ENCODE measurements at places on chromosomes 5 and 9.

GRCh38 chr9:546797-547223, 294.7 kb upstream of the DMRT1 start:
- DNase-seq = no peak

GRCh38 chr5:150119421-150120061, 33.2 kb upstream of the CSF1R start:
- DNase-seq = no peak

- no peak for DNase-seq
These were observed 16.0 kb upstream of the TBC1D2 start for GRCh38 chr9:98271479-98271878.

DNA sequence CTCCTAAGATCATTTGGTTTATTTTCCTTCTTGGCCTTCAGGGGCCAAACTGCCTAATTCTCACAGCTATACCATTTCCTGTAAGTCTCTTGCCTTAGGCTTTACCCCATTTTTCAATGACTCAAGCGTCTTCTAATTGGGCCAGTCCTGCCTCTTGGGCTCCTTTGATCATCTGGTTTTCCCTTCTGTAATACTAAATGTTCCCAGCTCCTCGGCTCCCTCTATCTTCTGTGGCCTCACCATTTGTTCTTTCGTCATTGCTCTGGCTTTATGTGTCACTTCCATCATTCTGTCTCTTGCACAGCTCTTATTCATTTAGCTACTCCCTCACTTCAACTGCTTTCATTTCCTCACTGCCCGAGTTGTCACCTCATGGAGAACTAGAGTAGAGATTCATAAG, 14.5 kb upstream of the SPINK7 start:
- DNase-seq = no peak

DNA sequence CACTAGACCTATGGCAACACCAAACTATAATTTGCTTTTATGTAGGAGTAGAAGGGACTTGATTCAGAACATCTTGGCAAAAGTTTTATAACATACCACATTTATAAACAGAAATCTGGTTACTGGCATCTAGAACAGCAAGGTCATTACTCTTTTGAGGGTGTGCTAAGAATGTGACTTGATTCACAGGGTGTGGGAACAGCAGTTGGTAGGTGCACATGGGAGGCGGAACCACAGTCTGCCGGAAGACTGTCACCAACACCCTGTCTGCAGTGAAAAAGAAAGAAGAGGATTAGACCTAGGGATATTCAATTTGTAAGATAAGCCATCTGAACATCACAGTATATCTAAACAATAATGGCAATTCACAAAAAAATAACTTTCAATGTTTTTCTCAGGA, 23.0 kb downstream of the ELP1 start:
- no peak for DNase-seq

GRCh38 chr5:115064380-115064779, 105.3 kb downstream of the TRIM36 start:
- DNase-seq = no peak

GRCh38 chr9:18526685-18527084, 52.7 kb downstream of the ADAMTSL1 start:
- DNase-seq = no peak

DNA sequence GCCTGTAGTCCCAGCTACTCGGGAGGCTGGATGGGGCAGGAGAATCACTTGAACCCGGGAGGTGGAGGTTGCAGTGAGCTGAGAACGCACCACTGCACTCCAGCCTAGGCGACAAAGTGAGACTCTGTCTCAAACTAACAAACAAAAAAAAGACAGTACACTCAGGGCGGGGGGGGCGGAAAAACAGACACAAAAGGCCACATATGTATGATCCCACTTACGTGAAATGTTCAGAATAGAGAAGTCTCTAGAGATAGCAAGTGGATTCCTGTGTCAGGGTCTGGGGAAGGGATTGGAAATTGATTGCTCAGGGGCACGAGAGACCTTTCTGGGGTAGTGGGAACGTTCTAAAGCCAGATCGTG, 9.0 kb upstream of the LCN1 start:
- no peak for DNase-seq

GRCh38 chr9:136467766-136468165, 15.1 kb downstream of the SEC16A start:
- DNase-seq = no peak

DNA sequence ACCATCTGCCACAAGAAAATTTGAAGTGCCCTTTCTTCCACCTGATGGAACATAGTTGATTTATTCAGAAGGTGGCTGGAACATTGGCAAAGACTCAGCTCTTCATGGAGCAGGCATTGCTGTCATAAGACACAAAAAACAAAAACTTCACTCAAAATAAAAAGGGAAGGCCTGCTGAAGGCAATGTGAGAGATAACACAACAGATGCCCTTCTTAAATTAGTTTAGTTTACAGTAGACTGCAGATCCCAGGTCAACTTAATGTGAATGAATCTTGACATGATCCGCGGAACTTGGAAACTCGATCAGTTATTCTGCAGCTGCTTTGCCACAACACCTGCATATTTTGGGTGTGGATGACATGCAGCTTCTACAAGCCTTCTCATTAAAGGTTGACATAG, 159.8 kb upstream of the PLCXD3 start:
- no peak for DNase-seq

GRCh38 chr5:69136293-69136692, 30.7 kb upstream of the CCNB1 start:
- no peak for DNase-seq

DNA sequence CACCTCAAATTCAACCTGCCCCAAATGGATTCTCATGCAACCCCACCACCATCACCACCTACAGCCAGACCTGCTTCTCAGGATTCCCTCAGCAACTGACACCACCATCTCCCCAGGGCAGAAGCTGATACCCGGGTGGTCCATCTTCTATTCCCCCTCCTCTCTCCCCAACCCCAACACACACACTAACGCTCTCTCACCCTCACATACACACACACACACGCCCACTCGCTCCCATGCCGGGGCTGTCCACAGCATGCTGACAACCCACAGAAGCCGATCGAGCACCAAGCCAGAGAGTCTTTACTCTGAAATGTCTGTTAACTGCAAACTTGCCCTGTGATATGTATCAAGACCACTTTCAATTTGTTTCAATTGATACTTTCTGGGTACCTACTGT, 28.4 kb downstream of the B4GALT1 start:
- no peak for DNase-seq

GRCh38 chr5:174222891-174223290, 177.4 kb downstream of the NSG2 start:
- DNase-seq = no peak

DNA sequence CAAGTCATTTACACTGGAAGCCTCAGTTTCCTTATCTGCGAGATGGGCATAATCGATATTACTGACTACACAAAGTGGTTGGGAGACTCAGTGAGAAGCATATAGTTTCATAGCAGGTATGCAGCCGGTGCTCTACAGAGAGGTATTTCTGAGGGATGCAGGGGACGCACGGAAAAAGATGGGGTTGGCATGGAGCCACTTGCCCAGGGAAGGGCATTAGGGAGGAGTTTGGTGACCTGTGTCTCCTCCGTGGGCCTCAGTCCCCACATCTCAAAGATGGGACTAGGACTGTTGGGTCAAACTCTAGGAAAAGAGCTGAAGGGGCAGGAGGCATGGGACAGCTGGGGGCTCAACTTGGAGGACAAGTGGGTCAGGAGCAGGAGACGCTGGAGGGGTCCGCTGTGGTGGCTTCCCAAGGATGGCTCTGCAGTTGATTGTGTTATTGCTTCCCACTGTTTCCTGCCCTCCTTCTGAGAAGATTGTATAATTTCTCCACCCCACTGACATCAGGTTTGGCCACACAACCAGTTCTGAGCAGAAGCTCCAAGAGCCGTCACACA, 158.6 kb upstream of the ALDH1B1 start:
- DNase-seq = no peak

DNA sequence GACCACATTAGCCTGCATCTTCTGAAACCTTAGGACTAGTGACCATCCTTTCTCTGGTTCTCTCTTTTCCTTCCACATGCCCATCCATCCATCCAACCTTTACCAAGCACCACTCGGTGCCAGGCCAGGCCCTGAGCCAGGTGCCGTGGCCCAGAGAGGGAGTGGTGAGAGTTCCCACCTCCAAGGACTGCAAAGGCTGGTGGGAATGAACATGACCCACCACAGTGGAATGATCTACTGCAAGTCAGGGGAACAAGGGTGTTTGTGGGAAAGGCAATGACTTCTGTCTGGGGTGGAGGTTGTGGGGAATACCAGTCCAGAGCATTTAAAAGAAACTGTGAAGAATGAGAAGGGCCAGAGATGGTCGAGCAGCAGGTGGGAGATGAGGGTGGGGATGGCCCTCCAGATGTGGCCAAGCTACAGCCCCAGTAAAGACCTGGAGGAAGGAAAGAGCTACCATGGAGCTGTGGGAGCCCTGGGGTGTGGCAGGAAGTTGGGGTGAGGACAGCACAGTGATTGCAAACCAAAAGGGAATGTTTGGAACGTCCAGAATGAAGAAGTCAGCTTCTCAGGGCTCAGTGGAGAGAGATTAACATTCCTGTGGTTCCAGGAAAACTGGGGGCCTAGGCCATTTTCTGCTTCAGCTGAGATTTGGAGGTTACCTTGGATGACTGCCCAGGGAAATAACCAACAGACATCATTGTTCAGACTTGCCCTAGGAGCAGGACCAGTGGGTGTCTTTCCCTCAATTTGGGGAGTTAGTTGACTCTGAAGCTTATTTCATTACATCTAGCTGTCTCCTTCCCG, 30.7 kb upstream of the CORO2A start:
- no peak for DNase-seq

DNA sequence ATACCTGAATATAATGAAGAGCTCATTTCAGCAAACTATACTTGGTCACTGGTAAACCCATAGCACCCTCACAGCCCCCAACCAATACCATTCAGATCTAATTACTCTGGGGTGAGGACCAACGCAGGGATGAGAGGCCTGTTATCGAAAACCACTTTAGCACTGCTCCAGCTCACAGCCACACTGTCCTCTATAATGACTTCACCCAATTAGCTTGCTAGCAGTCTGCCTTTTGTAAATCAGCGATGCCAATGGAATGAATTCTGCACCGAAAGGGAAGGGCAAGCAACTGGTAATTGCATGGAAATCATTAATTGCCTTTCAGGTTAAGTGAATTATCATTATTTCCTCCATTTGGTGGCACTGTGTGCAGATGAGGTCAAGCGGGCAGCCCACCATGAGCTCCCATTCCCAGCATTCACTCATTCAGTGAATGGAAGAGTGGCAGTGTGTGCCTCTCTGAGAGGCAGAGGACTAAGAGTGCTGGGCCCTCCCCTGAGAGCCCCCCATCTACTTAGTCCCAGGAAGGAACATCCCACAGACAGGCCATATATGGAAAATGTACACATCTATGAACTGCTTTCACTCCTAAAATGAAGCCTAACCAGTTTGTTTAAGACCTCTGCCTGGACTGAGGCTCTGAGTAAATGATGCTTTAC, 262.1 kb downstream of the SPOCK1 start:
- no peak for DNase-seq

DNA sequence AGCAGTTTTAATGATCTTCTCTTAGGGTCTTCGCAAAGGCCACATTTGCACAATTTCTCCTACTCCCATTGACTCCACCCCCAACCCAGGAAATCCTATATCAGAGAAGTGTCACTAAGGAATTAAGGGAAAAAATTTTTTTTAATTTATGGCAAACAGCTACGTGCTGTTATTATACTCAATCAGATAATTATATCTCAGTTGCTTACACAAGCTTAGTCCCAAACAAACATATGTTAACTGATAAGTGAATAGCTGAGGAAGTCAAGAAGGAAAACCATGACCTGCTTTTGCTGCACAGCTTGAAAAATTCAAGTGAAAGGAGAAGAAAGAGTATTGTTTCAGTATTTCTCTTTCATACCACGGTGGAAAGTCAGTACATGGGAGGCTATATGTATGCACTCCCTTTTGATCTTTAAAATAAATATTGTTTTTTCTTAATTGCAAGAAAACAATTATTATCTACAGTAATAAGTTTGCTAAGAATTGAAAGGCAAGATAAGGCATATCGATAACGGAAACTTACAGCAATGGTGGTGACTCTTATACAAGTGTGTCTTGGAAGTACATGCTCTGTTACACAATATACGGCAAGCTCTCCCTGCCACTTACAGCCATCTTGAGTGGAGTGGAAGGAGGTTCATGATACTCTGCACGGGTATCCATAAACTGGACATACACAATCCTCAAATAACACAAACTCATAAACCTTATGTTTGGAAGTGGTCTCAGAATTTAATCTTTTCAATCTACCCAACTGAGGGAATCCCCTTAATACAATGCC, 167.9 kb upstream of the FREM1 start:
- DNase-seq = no peak

DNA sequence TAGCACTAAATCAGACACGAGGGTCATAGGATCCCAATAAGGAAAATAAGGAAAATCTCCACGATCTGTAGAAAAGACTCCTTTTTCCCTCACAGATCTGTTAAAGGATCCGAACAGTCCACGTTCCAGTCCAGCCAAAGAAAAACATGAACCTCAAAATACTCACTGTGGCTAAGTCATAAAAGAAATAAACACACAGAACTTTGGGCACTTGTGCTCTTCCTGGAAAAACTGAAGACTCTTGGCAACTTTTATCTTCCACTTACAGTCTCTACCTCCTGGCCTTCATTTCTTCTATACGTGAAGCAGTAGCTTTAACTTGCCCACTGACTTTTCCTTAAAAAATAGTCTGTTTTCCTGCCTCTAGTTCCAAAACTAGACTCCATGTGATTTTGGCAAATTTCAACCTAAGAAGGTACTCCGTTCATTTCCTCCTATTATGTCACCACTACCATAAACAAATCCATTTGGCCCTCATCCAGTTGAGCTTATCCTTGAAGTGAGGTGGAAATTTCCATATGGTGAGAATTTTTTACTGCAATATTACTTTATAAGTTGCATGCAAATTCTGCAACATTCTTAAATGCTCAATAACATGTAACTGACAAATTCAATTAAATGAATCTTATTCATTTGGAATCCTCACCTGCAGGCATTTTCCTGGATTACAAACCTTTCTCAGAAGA, 5.3 kb upstream of the LHFPL2 start:
- no peak for DNase-seq

DNA sequence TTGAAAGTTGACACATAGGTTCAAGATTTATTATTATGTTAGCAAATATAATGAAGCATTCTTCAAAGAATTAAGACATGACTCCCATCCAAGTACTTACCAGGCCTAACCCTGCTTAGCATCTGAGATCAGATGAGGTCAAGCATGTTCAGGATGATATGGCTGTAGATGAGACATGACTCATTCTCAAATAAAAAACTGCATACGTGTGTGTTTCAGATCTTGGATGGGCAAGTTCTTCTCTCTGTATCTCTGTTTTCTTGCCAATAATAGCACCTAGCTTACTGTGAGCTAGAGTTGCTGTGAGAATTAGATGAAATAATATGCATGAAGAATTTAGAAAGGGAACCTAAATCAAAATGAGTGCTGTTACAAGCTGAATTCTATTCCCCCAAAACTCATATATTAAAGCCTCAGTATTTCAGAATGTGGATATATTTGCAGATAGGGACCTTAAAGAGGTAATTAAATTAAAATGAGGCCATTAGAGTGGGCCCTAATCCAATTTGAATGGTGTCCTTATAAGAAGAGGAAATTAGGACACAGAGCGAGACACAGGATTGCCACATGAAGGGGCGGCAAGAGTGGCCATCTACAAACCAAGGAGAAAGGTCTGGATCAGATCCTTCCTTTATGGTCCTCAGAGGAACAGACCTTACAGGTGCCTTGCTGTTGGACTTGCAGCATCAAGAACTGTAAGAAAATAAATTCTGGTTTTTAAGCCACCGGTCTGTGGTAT, 146.2 kb downstream of the MARCHF11 start:
- DNase-seq = no peak
